ENCODE measurements at places on chromosomes 1 and 21.

GRCh38 chr1:17215545-17215890, 10.6 kb downstream of the PADI1 start:
- DNase-seq: no peak

GRCh38 chr1:53929246-53929960, 16.1 kb downstream of the IFT25 start:
- DNase-seq: no peak

DNA sequence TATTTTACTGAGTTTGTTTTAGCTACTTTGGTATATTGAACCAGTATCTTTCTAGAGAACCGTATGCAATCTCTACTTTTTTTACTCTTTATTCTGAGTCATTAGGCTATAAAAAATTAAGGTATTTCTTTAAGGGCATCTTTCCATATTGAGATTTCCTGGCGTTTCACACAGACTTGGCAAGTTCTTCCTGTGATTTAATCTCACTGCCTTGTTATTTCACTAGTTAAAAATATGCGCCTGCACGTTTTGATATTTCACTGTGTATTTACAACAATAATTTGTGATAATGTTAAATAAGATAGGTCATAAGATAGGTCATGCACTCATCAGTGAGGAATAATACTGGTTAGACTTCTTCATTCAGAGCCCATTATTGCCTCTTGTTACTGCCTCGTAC, 16.2 kb upstream of the CR1L start:
- DNase-seq: no peak

GRCh38 chr1:38166461-38166860, 119.9 kb upstream of the POU3F1 start:
- no peak for DNase-seq

DNA sequence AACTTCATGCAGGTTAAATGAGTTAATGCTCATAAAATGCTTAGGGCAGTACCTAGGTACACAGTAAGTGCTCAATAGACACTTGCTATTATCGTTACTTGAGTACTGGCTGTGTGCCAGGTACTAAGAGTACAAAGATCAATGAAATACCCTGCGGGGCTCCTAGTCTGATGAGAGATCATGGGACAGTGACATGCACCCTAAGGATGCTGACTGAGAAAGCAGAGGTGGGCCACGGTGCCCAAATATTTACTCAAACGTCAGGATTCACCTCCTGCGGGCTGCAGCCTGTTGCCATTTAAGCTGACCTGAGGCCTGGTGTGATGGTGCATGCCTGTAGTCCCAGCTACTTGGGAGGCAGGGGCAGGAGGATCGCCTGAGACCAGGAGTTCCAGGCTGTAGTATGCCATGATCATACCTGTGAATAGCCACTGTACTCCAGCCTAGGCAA, 19.8 kb upstream of the LUZP1 start:
- no peak for DNase-seq

GRCh38 chr21:37348664-37349063, 17.9 kb upstream of the DYRK1A start:
- DNase-seq: no peak

DNA sequence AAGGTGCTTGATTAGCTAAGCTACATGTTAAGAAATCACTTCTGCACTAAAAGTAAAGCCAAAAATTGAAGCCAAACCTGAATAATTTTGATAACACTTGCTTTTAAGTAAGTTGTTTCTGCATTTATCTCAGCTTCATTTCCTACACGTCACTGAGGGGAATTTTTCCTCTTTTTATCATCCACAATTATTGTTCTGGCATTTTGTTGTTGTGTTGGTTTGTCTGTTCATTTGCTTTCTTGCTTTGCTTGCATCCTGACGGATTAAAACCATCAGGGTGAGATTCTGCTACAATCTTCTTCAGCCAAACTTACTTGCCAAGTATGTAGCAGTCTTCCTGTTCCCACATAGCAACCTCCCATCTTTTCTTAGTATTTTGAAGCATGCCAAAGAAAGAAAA, 18.0 kb upstream of the EEIG2 start:
- no peak for DNase-seq

DNA sequence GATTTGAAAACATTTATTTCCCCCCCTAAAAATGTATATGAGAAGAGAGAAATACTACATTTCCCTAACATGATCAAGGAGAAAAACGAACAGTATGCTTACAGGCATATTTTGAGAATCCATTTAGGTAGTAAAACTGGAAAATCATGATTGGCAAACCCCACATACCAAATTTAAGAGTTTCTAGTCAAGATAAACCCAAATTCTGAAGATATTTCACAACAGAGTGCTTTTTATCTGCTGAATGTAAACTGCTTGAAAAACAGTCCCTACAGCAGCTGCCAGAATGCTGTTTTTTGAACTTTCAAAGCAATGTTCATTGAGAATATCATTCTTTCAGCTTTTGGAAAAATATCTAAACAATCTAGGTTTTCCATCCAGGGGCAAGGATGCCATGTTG, 31.0 kb downstream of the ASH1L start:
- no peak for DNase-seq

DNA sequence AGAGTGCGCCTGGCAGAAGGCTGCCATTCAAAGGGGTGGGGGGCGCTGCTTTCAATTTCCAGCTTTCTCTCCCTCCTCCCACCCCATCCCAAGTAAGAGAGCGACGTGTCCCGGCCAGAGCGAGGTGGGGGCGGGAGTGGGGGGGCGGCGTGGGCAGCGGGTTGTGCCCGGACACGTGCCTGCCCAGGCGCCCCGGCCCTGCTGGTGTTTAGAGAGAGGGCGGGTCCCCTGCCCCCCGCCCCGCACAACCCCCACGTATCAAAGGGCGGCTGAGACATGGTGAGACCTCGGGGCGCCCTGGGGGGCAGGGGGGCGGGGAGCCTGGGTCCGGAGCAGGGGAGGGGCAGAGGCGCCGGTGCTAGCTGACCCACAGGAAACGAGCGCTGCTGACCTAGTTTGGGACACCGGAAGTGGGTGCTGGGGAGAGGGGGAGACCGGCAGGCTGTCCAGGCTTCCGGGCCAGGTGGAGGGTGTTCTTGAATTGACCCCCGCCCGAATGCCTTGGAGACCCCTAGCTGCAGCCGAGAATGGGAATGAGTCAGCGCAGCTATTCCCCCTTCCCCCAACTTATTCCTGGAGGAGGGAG, 1.3 kb downstream of the ZBTB7B start:
- DNase-seq: no peak

- DNase-seq: no peak
Observed at GRCh38 chr1:68314151-68314780, 81.9 kb upstream of the WLS start.

DNA sequence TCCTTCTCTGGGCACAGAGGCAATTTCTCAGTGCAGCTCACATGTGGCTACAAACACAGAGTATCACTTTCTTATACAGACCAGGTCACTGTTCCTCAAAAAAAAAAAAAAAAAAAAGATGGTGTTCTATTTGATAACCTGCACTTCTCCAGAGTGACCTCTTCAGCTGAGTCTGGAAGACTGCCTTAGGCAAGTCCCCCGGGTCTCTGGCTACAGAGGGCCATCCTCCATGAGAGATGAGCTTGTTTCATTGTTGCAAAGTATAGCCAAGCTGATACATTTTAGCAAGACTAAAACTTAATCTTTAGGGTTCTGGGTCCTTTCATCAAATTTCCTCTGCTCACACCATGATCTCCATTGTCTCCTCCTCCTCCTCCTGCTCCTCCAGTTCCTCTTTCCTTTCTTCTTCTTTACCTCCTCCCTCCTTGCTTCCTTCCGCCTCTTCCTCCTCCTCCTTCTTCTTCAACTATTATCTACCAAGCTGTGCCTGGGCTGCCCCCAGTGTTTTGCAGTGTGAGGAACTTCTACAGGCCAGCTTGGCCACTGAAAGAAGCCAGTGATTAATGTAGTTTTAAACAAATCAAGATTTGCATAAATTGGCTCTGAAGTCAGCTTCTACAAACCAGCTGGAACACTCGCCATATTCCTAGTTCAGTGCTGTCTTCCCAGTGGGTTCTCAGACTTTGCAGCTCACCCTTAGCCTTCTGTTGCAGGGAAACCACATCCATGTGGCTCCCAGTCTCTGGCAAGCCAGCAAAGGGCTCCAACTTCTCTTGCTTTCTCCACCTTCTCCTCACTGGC, 139.4 kb downstream of the RUNX1 start:
- no peak for DNase-seq

DNA sequence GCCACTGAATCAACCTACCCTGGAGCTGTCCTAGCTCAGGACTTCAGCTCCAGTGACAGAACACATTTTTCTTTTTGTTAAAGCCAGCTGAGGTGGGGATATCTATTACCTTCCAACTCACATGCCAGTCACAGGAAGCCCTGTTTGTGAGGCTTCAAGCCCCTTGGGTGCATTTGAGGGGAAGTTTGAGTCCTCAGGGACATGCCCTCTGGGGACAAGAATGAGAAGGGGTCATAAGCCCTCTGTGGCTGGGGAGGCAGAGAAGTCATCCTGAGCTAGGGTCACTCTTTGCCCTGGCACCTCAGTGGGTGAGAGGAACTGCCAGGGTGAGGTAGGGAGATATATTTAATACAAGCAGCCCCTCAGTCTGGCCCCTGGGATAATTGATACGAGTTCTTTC, 33.5 kb upstream of the CLDN14 start:
- DNase-seq: no peak

DNA sequence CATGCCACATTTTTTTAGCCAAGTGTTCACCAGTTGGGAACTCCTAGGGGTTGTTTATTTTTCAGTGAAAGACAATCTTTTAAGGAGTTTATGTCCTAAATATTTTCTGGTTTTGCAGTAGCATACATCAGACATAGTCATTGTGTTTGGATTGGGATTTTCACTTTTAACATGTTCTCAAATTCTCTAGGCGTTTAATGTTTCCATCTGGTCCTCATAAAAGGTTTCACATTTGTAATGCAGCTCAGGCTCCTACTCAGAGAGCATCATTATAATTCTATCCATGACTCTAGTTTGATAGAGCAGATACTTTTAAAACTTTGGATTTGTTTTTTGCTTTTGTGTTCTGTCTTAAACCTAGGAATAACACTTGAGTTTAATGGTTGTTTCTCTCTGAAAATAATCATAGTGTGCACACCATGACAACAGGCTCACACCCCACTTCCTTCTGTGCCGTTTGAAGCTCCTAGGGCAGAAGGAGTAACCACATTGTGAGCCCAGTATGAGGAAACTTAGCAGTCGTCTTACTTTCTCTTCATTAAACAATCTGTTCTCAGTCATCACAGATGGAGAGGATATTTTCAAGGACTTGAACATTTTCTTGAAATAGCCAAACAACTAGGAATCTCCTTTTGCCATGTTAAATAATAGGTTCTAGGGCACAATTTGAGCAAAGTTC, 219.6 kb downstream of the PDE4B start:
- DNase-seq: no peak

DNA sequence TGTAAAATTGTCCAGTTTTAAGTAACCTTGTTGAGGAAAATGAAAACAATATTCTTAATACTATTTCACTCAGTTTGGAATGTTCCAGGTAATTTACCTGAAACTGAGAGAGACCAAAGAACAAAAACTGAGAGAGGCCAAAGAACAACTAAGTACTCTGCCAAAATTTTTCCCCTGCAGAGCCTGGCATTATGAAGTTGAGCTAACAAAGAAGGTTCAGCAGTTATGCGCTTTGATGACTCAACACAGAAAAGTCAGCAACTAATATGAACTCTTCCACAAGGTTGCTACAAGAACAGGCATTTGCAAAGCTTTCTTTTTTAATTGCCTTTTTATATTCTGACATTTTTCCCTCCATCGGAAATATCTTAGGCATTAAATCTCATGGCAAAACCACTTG, 270.9 kb downstream of the CHRM3 start:
- no peak for DNase-seq

- DNase-seq: no peak
Observed at GRCh38 chr1:9691108-9691445, 39.5 kb downstream of the PIK3CD start.

DNA sequence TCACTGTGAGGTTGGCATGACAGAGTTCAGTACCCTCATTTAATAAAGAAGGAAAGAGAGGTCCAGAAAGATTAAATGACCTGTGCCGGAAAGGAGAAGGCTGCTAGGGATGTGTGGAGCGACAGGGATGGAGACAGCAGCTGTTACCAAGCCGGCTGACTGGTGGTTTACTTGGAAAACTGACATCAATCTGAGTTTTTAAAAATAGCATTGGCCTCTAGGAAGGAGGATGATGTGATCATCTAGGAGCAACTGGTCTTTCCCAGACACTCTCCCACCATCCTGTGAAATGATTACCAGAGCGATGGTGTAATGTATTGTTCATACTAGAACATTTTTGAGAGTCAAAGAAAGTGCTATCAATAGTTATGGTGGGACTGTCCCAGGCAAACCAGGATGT, 154.4 kb downstream of the ZSCAN20 start:
- DNase-seq: no peak

- peak; percentile 57 for DNase-seq
Observed at GRCh38 chr1:146012703-146013558, 8.6 kb downstream of the HJV start.

DNA sequence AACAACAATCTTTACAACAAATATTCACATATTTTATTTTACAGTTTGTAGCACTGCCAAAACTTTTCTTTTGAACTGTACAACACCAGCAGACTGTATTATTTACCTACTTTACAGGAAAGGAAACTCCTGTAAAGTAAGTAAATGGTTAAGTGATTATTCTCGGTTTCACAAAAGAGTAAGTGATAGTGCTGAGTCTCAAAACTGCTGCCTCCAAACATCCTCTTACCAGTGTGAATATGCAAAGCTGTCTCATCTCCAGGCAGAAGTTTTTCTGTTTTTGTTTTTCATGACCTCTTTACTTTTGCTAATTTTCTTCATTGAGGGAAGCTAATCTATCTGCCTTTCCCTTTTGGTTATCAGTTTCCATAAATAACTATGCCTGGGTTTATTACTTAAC, 286.7 kb downstream of the SRGAP2C start:
- DNase-seq: no peak

- DNase-seq: no peak
Observed at GRCh38 chr1:1297802-1298424, 9.8 kb downstream of the ACAP3 start.

DNA sequence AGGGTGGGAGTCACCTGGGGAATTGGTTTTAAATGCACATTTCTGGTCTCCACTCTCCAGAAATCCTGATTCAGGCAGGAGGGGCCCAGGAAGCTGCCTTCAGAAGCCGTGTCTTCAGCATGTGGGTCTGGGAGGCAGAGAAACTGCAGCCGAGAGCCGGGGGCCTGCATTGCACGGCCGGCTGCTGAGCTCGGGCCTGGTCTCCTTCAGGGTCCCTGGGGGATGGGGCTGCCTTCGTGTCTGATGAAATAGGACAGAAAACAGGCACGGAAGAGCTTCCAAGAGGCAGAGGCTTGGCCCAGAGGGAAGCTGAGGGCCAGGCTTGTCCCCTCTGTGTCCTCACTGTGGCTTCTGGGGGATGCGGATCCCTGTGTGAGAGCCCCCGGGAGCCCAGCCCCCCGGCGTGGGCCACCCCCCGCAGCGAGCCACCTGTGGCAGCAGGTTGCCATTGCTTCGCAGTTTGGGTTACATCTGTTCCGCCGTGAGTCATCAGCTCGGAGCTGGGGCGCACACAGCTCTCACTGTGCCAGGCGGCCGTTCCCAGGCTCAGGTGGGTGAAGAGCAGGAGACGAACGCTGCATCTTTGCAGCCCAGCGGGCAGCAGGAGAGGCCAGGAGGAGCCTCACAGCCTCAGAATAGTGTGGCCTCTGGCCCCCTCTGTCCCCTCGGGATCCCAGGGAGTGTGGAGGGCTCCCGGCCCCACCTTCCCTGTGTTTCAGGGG, 72.4 kb downstream of the AJAP1 start:
- no peak for DNase-seq

- DNase-seq: no peak
Observed at GRCh38 chr1:151474745-151475144, 15.5 kb upstream of the POGZ start.

GRCh38 chr1:16615253-16616252, 2.2 kb upstream of the NBPF1 start:
- DNase-seq: no peak
